D341Med (cell line): ENCODE measurements at places on chromosomes 11 and 22.

DNA sequence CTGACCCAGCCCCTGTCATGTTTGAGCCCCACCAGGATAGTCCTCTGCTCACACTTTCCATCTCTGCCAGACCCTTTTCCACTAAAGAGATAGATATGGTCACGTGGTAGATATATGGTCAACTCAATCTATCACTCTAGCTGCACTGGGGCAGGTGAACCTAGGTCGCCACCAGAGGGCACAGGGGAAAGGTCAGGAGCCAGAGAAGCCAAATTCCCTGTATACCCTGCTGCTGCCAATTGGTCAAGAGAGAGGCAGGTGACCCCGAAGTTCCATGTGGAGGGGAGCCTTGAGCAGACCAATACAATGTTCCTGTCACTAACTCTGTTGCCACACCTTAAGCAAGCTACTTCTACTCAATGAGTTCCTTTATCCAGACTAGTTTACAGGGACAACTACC, 101.1 kb upstream of the GALNT18 start:
- no peak for DNase-seq

DNA sequence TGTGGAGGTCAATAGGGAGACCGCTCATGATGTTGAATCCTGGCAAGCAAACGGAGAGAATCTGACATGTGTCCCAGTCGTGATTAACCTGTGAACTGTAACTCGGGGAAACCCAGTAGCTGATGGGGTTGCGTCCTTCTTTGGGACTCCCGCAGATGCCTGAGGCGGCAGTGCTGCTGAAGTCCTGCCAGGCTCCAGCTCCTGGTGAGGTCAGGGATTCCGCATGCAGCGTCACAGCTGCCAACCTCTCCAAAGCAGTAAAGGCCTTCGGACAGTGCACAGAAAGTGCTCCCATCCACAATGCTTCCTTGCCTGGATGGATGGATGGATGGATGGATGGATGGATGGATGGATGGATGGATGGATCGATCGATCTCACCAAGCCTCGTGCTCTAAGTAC, 13.5 kb downstream of the KCNQ1 start:
- DNase-seq, result no peak

GRCh38 chr11:12817681-12818332, 143.6 kb downstream of the TEAD1 start:
- DNase-seq, result no peak

DNA sequence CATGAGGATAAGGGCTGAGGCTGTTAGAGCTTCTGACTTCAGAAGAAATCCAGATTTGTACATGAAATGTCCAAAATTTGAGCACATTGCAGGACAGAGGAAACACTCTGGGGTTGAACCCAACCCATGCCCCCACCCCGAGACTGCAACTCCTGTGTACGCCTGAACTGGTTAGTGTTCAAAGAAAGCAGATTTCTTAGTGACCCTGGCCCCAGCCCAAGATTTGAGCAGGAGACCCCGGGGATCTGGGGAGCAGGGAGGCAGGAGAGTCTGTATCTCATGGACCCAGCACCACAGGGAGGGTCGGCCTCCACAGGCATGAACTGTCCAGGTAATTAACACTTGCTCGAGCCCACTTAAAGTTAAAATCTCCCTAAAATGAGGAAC, 69.3 kb upstream of the WNT7B start:
- DNase-seq, result no peak

- no peak for DNase-seq
These were observed 1293.9 kb downstream of the JRKL start for GRCh38 chr11:97683733-97684132.

- no peak for DNase-seq
These were observed 144.9 kb downstream of the BCR start for GRCh38 chr22:23325183-23325582.

DNA sequence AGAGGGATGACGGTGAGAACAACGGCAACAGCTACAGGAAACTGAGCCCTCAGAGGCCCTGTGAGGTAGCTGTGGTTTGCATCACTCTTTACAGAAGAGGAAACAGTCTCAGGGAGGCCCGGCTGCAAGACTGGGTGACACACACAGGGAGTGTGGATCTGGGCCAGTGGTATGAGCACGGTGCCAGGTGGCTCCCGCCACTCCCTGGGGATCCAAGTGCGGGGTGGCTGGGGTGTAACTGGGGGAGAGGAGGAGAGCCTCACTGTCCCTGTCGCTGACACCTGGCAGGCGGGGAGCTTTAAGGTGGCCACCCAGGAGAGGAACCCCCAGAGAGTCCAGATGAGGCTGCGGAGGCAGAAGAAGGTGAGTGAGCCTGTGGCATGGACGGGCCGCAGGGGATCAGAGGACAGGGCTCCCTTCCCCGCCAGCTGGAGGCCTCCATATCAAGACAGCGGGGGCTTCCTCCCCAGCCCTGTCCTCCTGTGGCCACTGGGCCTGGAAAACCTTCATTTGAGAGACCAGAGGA, 5.6 kb downstream of the RGL4 start:
- no peak for DNase-seq

DNA sequence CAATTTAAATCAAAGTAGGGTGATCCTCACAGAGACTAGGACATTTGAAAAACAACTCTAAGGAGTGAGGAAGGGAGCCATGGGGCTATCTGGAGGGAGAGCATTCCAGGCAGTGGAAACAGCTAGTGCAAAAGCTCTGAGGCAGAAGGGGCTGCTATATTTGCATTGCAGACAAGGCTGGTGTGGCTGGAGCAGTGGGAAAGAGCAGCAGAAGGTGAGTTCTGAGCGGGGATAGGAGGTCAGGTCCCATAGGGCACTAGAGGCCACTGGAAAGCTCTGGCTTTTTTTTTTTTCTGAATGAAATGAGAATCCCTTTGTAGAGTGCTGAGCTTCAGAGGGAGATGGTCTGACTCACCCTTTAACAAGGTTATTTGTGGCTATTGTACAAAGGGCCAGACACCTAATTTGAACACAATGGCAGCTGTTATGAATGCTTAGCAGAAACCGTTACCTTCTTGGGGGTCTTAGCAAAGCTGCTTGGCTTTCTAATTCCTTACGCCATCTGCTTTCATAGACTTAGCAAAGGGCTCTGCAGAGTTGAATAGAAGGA, 291.6 kb downstream of the BUD13 start:
- peak; percentile 49 for DNase-seq

- no peak for DNase-seq
These were observed 210.0 kb downstream of the KIRREL3 start for GRCh38 chr11:126790550-126791081.

DNA sequence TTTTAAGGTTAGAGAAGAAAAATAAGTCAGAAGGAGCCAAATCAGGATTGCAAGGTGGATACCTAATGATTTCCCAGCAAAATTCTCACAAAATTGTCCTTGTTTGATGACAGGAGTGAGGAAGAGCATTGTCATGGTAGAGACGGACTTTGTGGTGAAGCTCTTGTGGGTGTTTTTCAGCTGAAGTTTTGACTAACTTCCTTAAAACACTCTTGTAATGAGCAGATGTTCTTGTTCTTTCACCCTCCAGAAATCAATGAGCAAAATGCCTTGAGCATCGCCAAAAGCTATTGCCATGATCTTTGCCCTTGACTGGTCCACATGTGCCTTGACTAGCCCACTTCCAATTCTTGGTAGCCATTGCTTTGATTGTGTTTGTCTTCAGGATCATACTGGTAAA, 20.0 kb downstream of the CALCB start:
- DNase-seq, result no peak

GRCh38 chr11:6057452-6057851, 26.9 kb upstream of the OR56A1 start:
- no peak for DNase-seq

DNA sequence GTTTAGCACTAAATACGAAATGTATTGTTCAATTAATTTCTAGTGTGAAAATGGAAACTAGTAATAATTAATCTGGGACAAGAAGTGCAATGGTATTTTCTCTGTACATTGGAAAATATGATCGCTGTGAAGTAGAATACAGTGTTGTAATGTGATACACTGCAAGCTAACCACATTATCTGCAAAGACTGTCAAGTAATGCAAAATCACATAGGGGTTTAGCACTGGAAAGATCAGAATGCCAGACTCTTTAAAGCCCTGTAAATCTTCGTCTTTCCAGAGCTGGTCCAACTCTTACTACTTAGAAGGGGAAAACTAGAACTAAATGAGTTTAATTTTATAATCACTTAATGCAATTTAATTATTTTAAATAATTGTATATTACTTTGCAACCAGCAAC, 544.5 kb upstream of the ANO3 start:
- no peak for DNase-seq

GRCh38 chr22:27749597-27750225, 51.8 kb downstream of the MN1 start:
- DNase-seq, result no peak

DNA sequence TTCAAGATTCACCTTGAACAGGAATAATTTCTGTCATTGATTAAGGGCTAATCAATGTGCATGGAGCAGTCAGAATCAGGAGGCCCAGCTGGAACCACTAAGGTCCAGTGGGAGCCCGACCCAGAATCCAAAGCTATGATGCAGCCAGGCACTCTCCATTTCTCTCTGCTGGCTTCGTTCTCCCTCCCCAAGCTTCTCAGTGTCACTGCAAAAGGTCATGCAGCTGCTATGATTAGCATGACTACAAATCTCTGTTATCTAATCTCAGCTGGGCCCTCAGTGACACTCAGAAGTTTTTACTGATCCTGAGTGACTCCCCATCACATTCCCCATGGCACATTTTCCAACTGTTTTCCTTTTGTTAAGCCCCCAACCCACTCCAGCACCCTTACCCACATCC, 31.1 kb upstream of the PRSS23 start:
- no peak for DNase-seq

DNA sequence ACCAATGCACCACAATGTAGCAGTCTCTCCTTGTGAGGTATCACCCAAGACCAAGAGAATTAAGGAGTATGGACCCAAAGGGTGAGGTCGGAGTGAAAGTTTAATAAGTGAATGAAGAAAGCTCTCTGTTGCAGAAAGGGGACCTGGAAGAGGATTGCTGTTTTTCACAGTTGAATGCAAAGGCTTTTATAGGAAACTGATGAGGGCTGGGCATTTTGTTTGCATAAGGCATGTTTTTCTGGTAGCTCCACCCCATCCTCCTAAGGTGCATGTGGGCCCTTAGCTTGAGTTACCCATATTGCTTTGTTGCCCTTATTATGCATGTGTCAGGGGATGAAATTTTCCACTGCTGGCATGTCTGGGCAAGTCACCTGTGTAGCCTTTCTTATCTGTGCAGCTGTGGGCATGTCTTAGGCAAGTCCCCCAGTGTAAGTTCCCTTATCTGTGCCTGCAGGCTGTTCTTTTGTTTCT, 64.7 kb downstream of the BDNF start:
- DNase-seq, result no peak

GRCh38 chr22:34198976-34199375, 278.7 kb upstream of the LARGE1 start:
- no peak for DNase-seq

GRCh38 chr11:16082095-16083055, 274.0 kb downstream of the SOX6 start:
- peak; percentile 18 for DNase-seq

DNA sequence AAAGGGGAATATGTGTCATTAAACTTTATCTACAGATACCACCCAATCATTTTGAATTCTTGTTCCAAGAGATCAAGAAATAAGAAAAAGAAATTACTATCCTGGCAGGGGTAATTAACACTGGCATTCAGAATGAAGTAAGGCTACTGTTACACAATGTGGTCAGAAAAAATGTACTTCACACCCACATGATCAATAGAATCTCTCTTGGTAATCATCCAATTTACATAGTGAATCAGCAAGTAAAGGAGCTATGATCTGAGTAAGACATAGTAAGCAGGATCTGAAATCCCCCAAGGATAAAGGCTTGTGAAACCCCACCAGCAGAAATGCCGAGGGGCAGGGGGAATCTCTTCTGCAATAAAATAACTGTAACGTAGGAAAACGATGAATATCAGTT, 466.5 kb downstream of the FAM181B start:
- no peak for DNase-seq

GRCh38 chr11:71948314-71949027, 19.6 kb downstream of the RNF121 start:
- no peak for DNase-seq

DNA sequence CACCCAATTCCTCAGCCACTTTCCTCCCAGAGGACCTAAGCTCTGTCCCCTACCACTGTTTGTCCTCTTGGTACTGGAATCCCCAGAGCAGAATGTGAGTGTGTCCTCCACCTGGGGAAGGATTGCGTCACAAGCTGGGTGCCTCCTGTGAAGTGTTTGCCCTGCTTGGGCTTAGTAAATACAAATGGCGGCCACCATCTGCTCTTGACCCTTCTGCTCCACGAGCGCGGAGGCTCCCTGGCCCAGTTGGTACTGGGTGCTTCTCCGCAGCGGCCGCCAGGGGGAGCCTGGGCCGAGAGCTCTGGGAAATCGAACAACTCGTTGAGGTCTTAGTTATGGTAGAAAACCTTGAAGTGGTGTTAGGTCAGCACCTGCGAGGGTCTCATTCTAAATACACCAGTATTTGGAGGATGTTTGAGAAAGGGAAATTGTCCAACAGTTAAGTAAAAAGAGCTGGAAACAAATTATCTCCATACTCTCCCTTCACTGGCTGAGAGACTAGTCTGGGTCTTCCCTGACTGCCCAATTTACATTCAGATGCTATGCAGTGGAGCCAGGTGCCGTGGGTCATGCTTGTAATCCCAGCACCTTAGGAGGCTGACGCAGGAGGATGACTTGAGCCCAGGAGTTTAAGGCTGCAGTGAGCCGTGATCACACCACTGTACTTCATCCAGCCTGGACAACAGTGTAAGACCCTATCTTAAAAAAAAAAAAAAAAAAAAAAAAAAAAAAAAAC, 74.6 kb upstream of the TEAD1 start:
- peak; percentile 80 for DNase-seq
